ENCODE measurements at places on chromosomes 2 and 18.

DNA sequence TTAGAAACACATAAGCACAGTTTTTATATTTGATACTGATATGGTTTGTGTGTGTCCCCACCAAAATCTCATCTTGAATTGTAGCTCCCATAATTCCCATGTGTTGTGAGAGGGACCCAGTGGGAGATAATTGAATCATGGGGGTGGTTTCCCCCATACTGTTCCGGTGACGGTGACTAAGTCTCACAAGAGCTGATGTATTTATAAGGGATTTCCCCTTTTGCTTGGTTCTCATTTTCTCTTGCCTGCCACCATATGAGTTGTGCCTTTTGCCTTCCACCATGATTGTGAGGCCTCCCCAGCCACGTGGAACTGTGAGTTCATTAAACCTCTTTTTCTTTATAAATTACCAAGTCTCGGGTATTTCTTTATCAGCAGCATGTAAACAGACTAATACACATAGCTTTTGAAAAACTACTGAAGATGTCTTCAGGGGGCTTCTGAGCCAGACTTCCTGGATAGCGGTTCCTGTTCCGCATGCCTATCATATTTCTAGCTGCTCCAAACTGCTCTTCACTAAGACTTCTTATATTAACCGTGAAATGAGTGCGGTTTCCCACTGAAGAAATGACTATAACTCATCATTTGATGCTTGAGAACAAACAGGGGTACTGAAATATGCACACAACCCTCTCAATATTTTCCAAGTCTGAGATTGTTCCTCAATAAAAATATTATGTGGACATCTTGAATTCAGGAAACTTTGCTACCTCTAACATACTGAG, 75.8 kb downstream of the SPHKAP start:
- DNase-seq: no peak

DNA sequence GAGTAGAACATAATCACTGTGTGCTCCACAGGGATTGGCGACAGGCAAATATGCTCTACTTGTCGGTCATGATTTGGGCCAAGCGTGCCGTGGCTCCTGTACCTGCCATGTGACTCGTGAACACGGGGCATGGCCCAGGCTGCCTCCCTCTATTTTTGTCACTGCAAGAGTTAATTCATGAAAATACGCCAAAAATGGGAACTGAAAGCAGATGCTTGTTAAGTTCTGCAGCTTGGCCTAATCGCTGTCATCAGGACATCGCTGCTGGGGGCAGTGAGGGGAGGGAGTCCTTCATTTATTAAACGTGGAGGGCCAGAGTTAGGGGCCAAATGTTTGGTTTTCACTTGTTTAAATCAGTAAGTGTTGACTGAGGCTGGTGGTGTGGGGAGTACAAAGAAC, 177.8 kb downstream of the BCL2 start:
- DNase-seq: no peak

GRCh38 chr2:118723394-118723793, 124.1 kb downstream of the EN1 start:
- no peak for DNase-seq

- DNase-seq: no peak
These were observed 67.2 kb downstream of the LCLAT1 start for GRCh38 chr2:30514134-30514847.

DNA sequence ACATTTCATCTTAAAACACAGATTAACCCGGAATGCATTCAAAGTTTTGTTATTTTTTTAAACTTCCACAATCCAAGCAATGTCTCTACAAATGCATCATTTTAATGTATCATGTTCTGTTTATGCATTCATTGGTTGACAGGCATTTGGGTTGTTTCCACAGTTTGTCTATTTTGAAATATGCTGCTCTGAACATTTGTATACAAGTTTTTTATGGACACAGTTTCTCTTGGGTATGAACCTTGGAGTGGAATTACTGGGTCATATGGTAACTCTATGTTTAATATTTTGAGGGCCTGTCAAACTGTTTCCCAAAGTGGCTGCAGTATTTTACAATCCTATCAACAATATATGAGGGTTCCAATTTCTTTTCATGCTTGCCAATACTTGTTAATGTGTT, 57.3 kb downstream of the GULP1 start:
- DNase-seq: no peak

DNA sequence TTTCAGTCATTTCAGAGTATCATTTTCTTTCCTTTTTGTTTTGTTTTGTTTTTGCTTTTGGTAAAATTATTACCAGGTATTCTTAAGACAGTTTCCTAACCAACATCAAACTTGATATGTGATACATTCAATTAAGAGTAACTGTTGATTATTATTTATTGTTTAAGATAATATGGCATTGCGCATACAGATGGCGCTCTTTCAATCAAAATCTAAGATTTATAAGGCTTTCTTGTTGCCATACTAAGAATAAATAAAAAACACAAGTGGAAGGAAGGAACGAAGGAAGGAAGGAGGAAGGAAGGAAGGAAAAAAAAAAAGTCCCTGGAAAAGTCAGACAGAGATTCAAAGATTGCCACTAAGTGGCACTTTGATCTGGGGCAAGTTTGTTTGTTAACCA, 1308.7 kb upstream of the FAM98A start:
- DNase-seq: no peak

DNA sequence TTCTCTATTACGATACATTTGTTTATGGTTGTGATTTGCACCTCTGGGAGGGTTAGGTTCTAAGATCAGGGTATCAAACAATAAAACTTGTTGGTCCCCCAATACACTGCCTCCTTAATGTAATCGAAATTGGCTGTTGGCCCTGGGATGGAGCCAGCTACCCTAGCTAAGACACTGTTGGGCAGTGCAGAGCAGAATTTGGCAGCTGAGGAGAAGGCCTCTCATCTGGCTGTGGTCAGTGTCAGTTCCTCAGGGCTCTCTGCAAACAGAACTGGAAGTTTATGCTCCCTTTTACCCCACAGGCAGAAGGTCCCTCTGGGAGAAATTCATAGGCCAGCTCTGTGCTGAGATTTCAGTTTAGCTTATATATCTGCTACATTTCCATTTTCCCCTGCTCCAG, 8.6 kb upstream of the HAAO start:
- no peak for DNase-seq

DNA sequence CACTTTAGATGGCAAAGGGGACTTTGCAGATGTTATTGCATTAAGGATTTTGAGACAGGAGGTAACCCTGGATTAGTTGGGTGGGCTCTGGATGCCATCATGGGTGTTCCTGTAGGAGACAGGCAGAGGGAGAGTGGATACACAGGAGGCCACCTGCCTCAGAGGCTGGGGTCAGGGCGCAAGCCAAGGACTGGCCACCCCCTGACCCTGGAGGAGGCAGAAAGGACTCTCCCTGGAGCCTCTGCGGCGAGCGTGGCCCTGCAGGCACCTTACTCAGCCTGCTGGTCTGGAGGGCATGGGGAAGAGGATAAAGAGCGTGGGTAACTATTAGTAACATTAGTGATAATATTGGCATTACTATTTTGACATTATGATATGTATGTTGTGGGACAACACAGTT, 21.6 kb upstream of the OTOS start:
- no peak for DNase-seq

GRCh38 chr2:117523267-117523666, 291.2 kb upstream of the DDX18 start:
- no peak for DNase-seq
